ENCODE measurements at places on chromosomes 3 and 15.

DNA sequence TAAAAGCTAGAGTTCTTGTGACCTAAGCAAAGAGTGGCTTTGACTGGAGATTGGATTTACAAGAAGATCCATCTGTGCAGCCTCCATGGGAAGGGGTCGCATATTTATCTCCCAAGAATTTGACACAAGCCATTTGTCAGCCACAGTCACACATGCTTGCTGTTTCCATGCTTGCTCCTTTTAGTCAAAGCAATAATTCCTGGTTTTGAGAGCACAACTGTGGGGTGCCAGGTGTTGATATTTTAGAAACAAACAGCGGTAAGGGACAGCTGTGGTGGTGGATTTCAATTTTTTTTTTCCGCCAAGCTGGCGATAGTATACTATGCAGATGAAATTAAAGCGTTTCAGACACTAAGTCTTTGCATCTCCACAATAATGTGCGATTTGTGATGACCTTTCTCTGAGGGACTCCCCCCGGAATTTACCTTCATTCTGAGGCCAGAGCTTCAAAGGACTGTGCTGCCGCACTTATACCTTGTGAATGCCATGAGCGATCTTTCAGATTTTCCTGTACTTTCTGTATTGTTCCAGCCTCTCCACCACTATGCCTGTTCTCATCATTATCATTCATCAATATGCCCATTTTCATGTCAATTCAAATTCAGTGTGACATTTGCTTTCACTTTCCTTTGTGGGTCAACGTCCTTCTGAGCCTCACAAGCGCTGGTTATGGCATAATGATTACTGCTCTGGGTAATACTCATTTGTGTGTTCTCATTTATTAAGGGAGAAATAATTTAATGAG is 108.2 kb upstream of the KBTBD8 start:
- no peak for DNase-seq

GRCh38 chr3:122364490-122364889 is 18.5 kb downstream of the MIX23 start:
- no peak for DNase-seq

DNA sequence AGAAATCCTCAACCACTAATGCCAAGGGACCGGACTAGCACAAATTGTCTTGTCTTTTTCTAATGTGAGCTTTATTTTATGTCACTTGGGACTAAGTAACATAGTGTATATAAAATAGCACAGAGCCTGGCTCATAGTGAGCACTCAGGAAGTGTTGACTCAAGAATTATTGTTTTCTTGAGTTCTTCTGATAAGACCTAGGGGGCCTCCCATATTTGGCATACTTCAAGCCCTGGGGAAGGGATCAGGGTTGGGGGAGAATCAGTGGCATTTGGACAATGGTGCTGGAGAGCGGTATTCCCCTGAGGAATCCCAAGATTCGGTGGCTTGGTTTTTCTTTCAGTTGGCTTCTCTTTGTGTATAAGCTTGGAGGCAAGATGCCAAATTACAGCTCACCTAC is 19.4 kb downstream of the ZNF80 start:
- no peak for DNase-seq

GRCh38 chr3:120461416-120461815 is 10.6 kb upstream of the FSTL1 start:
- no peak for DNase-seq

DNA sequence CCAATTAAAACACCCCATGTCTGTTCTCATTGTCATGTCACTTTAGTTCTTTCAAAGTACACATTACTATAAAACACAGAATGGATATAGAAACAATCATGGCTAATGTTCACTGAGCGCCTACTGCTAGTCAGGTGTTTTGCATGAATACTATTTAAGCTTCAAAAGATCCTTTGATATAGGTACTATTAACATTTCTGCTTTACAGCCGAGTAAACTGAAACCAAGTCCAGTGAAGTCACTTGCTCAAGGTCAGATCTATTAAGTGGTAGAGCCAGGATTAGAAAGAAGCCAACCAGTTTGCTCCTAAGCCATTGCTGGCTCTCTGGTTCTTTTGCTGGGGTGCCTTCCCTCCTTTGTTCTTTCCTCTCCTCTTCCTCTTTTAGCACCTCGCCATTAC is 32.4 kb upstream of the NMNAT3 start:
- DNase-seq, result no peak

DNA sequence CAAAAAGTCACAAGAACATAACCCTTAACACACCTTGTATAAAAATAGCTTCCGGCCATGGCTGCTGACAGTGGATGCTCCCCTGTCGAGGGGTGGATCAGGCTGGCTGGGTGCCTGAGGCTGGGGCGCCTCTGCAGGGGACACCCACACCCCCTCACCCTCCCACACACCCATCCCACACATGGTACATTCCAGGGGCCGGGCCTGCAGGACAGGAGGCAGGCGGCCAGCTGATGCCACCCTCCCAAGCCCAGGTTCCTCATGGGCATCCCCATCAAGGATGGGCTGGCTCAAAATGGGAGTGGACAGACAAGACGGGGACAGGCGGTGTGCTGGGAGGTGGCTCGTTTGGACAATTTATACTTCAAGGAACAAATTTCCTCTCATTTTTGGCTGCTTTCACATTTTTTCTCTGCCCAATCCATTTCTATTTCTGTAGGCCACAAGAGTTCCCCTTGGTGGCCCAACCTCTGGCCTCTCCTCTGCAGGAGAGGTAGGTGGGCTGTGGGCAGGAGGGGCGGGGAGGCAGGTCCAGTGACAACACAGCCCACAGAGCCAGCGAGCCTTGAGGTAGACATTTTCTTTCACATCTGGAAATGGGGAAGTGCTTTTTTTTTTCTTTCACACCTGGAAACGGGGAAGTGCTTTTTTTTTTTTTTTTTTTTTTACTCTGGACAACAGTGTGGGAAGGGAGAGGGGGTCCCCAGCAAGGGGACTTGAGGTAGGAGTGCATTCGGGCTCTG is 23.3 kb downstream of the RNU5B-1 start:
- DNase-seq, result no peak

- DNase-seq, result no peak
These were observed 58.1 kb downstream of the CD200 start for GRCh38 chr3:112390783-112391641.

DNA sequence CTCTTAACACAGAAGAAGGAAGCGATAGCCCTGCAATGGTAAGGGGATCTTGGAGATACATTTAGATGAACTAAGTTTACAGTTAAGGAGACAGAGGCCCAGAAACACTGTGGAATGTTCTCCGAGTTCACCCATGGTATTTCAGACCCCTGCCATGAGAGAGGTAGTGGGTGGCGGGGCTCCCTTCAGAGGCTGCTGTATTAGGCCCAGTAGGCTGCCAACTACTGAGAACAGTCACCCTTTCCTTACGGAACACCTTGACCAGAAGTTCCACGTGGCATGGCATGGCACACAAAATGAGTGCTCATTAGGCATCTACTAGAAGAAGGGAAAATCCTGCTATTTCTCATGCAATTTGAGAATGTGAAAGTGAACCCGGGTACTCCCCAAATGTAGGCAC is 195.4 kb downstream of the TNIK start:
- DNase-seq, result no peak

- no peak for DNase-seq
These were observed 34.2 kb downstream of the SEMA5B start for GRCh38 chr3:122993124-122993978.

DNA sequence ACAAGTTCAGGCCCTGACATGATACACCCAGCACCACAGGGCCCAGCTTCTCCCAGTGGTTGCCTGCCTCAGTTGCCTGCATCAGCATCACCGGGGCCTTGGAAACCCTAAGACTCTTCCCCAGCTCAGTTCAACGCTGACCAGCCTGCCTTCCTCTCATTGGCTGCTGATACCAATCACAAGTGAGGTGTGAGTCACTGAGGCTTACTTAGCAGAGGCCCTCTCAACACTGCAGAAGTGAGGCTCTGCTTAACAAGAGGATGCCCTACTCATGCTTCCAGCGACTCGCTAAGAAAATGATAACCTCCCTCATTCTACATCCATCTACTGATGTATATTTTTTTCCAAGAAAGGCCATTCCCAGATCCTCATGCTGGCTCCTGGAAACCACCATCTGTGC is 151.9 kb downstream of the ADAMTS17 start:
- no peak for DNase-seq

DNA sequence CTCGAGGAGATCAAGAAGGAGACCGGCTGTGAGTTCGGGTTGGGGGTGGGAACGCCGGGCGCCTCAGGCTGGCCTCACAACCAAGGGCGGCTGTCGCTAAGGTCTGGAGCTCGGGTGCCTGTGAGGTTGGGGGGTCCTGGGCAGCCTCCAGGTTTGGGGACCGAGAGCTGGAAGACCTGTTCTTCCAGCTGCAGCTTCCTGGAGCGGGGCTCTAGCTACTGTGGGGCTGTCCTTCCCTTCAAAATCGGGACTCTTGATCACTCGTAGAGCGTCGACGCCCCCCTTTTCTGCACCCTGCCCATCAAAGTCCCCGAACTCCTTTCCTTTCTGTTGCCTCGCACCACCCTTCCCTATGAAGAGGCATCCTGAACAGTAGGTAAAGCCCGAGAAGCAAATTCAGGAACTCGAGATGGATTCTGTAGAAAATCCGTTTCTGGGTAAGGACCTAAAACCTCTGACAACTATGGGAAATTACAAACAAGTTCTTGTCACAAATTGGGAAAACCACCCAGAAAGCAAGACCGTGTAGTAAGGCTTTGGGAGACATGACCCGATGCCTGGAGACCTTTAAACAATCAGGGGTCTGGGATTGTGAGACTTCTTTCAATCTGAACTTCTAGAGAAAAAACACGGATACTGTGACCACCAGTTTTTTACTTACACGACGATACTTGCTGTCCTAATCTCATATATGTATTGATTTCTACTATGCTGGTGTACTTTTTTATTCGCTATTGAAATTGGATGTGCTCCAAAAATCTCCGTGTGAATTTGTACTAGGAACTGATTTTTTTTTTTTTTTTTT is 556 bp downstream of the CHP1 start:
- DNase-seq, result no peak

- no peak for DNase-seq
These were observed 74.3 kb downstream of the CRYBG3 start for GRCh38 chr3:97896129-97896528.

DNA sequence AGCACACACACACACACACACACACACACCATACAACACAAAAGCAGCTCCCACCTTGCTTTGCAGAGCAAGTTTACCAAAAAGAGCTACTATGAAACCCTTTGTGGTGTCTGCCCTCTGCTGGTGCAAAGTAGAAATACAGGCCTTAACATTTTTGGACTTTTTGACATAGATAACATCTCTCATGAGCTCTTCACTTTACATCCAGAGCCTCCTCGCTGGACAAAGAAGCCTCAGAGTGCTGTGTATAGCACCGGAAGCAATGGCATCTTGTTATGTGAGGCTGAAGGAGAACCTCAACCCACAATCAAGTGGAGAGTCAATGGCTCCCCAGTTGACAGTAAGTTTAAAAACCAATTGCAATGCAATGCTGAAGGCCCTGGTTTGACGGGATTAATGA is 157.9 kb downstream of the CHL1 start:
- no peak for DNase-seq

- DNase-seq, result no peak
These were observed 257.3 kb upstream of the IGF1R start for GRCh38 chr15:98390946-98391530.

DNA sequence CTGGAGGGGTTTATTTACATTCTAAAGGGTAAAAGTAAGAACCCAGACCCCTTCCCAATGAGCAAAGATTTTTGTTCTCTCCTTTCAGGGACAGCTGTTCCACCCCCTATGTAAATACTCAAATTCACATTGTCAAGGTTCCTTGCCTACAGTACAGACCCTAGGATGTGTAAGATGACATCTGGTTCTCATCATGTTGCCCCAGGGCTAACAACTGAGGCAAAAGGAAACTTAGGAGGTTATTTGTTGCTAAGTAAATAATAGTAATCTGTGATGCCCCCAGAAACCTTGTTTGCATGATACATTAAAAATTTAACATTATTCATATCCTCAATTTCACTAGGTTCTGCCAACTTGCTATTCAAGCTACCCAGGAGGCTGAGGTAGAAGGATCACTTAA is 135.0 kb upstream of the CCNL1 start:
- DNase-seq, result no peak

DNA sequence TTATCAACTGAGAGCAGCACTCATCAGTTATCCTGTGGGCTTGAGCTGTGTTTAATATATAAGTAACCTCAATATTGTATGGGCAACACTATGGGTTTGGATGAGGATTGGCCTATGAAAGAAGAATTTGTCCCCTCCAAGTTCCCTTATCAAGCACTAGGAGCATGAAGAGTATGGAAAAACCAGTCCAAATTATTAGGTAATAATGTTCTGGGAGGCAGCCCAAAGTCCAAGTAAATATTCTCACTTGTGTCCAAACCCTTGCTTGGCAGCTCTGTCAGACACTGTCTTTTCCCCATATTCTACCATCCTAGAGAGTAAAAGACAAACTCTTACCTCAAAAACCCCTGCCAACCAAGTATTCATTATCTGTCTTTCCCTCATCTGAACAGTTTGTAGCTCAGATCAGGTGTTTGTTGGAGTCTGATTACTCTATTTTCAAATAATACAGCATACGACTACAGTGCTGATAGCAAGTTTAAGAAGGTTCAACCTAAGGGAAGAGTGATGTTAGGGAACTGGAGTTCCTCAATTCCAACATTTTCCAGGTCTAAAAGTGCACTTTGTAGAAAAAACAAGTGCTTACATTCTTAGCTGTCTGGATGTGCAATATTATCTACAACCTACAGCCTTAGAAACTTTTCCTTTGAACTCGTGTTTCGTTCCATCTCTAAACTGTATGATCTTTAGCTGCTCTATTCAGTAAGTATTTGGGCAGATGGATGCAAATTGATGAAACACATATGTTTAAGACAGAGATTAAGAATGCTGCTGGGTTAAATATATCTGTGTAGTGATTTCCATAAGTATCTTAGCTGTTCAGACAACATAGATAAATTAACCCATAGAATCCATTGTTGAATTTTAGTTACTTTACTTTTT is 89.7 kb upstream of the PHLDB2 start:
- DNase-seq, result no peak

- no peak for DNase-seq
These were observed 9.8 kb upstream of the OR5K4 start for GRCh38 chr3:98343647-98344507.

GRCh38 chr3:151568184-151568583 is 107.3 kb upstream of the IGSF10 start:
- DNase-seq, result no peak

- DNase-seq, result no peak
These were observed 19.3 kb downstream of the DUOX1 start for GRCh38 chr15:45149060-45149459.

GRCh38 chr3:113575206-113575605 is 42.9 kb downstream of the SIDT1 start:
- DNase-seq, result no peak

DNA sequence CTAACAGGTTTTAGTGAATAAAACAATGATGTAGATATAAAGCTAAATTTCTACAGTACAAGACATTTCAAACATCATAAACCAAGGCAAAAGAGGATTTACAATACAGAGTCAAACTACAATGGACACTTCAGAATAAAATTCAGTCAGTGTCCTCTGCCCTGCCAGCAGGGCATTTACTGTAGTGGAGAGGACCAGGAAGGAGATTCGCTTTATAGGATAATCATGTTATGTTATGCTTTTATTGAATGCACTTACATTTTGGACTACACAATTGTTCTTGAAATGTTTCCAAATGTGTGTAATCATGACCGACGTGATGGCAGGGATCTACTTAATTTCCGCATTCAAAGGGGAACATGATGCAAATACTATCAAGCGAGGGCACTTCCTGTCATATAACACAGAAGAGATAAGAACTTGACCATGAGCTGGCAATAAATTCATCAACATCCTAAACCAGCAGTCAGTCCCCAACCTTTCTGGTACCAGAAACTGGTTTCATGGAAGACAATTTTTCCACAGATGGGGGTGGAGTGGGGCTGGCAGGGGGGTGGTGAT is 925.6 kb downstream of the FHIT start:
- no peak for DNase-seq

All from activated naive CD4-positive, alpha-beta T cell treated with anti-CD3 and anti-CD28 coated beads, Interleukin-2, amount 50 U/mL, for 16 hours (primary cell).